ENCODE measurements at places on chromosomes 16 and 17. TPM values are rescaled to one million over a fixed set of nuclear protein-coding genes. Genes with fewer than 3 reads are reported as not detected.

GRCh38 chr17:80585890-80586845 lies 41.5 kb downstream of the RPTOR start:
- H3K4me3 ChIP-seq: peak overlapping the region; percentile 6
- peak overlapping the region; percentile 78 for H3K27ac ChIP-seq
- no peak for DNase-seq
- H3K27me3 ChIP-seq: no peaks in the 10 kb centered on the region
- peaks cover 18% of the 10 kb centered on the region for H3K4me1 ChIP-seq

- no peaks in the 10 kb centered on the region for H3K4me1 ChIP-seq
- H3K27me3 ChIP-seq: no peaks in the 10 kb centered on the region
- H3K4me3 ChIP-seq: no peak overlapping the region
Observed at GRCh38 chr16:51854401-51854951, 692.5 kb downstream of the TOX3 start.

DNA sequence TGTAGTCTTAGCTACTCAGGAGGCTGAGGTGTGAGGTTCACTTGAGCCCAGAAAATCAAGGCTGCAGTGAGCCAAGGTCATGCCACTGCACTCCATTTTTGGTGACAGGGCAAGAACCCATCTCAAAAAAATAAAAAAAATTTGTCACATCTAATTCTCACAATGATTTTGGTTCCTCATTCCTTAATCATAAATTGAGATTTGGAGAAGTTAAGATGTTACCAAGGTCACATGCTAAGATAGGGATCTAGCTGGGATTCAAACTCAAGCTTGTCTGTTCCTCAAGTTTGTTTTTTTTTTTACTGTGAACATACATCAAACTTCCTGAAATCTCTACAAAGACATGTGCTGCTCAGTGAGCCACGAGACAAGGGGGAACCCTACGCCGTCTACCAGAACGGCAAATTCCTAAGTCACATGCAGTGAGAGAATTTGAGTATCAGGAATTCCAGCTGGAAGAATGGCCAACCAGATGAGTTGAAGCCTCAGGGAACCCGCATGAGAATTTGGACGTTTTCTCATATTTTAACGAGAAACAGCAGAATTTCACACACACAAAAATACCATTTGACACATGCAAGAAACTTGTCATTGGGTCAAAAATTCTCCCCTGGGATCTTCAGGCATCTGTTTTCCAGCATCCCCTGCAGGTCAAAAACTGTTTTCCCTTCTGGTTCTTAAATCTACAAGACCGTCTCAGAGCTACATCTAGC lies 414.1 kb upstream of the GOT2 start:
- no peaks in the 10 kb centered on the region for H3K4me1 ChIP-seq
- no peaks in the 10 kb centered on the region for H3K27me3 ChIP-seq
- H3K4me3 ChIP-seq: no peak overlapping the region
- no peak overlapping the region for H3K27ac ChIP-seq
- H3K36me3 ChIP-seq: no peaks in the 10 kb centered on the region

DNA sequence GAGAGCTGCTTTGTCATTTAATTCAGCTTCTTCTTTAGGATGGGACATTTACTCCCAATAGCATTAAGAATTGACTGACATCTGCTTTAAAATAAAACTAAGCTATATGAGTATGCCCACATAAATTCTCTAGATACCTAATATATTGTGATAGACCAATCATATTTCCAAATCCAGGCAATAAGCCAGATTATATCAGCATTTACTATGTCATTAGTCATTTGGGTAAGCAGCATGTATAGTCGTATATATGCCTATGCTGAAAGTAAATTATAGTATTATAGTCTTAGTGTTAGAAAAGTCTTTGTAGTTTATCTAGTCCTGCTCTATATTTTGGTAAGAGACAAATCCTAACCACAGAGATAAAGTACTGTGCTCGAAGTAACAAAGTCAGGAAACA lies 958.1 kb downstream of the KCNJ2 start:
- H3K4me1 ChIP-seq: no peaks in the 10 kb centered on the region
- DNase-seq: no peak
- no peak overlapping the region for H3K27ac ChIP-seq
- no peaks in the 10 kb centered on the region for H3K27me3 ChIP-seq
- no peaks in the 10 kb centered on the region for H3K36me3 ChIP-seq

DNA sequence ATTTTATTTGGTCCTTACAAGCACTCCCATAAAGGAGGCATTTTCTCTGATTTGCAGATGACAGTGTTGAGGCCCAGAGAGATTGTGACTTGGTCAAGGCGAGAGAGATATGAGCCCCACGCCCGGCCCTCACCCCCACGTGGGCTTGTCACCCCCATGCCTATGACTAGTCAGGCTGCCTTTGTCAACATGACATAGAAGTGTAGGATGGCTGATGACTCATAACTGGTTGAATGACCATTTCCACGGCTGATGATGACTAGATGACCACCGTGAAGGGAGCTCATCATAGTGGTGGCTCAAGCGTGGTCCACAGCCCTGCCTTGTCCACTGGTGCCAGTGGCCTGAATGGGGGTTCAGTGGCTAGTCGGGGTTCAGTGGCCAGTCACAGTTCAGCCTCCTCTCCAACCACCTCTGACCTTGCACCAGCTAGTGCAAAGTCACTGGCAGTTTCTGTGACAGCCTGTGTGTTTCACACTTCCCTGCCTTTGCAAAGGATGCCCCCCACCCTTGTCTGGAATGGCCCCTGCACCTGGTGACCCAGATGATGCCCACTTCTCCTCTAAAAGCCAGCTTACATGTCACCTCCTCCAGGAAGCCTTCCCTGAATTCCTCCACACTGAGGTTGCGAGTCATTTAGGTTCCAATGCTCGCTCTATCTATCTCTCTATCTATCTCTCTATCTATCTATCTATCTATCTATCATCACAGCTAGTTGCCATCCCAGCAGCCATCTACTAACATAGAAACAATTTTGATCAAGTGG lies 3.8 kb upstream of the WSCD1 start:
- H3K4me1 ChIP-seq: no peaks in the 10 kb centered on the region
- peaks cover 15% of the 10 kb centered on the region for H3K27me3 ChIP-seq
- DNase-seq: no peak
- no peaks in the 10 kb centered on the region for H3K36me3 ChIP-seq

The CLEC3A gene
- not detected for polyA plus RNA-seq

The CHD3 gene
- polyA plus RNA-seq: 65.4 TPM

DNA sequence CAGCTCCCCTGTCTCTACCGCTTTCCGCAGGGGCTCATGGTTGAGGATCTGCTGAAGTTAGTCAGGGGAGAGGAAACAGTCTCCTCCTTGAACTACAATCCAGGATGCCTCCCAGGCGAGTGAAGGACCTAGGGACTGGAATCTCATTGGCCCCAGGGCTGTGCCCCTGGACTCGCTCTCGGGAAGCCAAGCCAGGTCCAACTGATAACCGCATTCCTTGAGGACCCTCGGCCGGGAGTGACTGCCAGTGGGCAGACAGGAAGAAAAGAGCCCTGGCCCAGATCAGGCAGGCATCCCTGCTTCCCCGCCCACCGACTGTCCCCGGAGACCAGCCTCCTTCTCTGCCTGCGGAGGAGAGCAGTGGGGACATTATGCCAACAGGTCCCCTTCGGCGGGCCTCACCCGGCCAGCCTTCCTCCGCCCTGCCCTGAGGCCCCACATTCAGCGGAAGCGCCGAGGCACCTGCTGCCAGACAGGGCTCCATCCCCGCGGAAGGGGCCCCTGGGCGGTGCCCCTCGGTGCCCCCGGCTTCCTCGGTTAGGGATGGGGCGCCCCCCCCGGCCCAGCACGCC lies 776 bp downstream of the LRRC75A start:
- H3K27me3 ChIP-seq: peaks cover 48% of the 10 kb centered on the region
- H3K36me3 ChIP-seq: no peaks in the 10 kb centered on the region
- DNase-seq: no peak
- peaks cover 4% of the 10 kb centered on the region for H3K4me1 ChIP-seq

GRCh38 chr17:8862213-8863056 lies 5.0 kb downstream of the PIK3R6 start:
- H3K27me3 ChIP-seq: no peaks in the 10 kb centered on the region
- no peak overlapping the region for H3K27ac ChIP-seq
- DNase-seq: no peak
- H3K4me3 ChIP-seq: no peak overlapping the region
- no peaks in the 10 kb centered on the region for H3K36me3 ChIP-seq
- H3K4me1 ChIP-seq: no peaks in the 10 kb centered on the region

- DNase-seq: no peak
- no peaks in the 10 kb centered on the region for H3K36me3 ChIP-seq
- no peak overlapping the region for H3K4me3 ChIP-seq
- no peak overlapping the region for H3K27ac ChIP-seq
- H3K4me1 ChIP-seq: peaks cover 17% of the 10 kb centered on the region
Observed at GRCh38 chr17:44004761-44005526, 522 bp downstream of the NAGS start.

The ALOX15B gene
- not detected for polyA plus RNA-seq

DNA sequence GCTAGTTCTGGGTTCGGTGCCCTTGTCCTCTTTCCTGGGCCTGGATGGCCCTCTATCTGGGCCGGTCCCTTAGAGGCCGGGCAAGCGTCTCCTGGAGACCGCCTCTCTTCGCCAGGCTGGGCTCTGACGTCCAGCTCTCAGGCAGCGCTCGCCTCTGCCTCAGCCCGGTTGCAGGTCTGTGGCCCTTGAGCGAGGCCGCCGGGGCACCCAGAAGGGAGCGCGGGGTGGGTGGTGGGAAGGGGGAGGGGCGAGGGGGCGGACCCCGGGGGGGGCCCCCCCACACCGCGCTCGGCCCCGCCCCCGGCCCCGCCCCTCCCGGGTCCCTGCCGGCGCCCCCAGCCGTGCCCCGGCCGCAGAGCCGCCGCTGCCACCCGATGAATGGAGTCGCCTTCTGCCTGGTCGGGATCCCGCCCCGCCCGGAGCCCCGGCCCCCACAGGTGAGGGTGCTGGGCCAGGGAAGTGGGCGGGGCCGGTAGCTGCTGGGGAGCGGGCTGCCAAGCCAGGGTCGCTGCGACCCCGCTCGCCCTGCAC lies at the start of gene ARHGAP23:
TSS of gene ARHGAP23 (plus strand) at position 353 of the 531 bp plus-strand sequence. CDS start at position 375, 22 bp downstream.
- no peaks in the 10 kb centered on the region for H3K27me3 ChIP-seq
- H3K27ac ChIP-seq: peak within 1 kb of the TSS; percentile 96
- peak; percentile 72 for DNase-seq
- H3K4me1 ChIP-seq: peaks cover 38% of the 10 kb centered on the region

GRCh38 chr17:41067281-41067680 lies 1.6 kb upstream of the KRTAP2-4 start:
- no peaks in the 10 kb centered on the region for H3K36me3 ChIP-seq
- peak; percentile 73 for DNase-seq
- no peaks in the 10 kb centered on the region for H3K27me3 ChIP-seq
- peaks cover 5% of the 10 kb centered on the region for H3K4me1 ChIP-seq

The TEKT5 gene
- 0.26 TPM for polyA plus RNA-seq

The TEDC2 gene
- 7.3 TPM for polyA plus RNA-seq

GRCh38 chr17:3929181-3929580 lies 12.9 kb upstream of the P2RX1 start:
- no peak for DNase-seq
- H3K27ac ChIP-seq: no peak overlapping the region
- no peak overlapping the region for H3K4me3 ChIP-seq
- H3K4me1 ChIP-seq: peaks cover 3% of the 10 kb centered on the region
- H3K36me3 ChIP-seq: no peaks in the 10 kb centered on the region

The NME4 gene
- 406 TPM for polyA plus RNA-seq

GRCh38 chr16:85412911-85413520 lies 200.1 kb upstream of the GSE1 start:
- H3K27ac ChIP-seq: no peak overlapping the region
- no peaks in the 10 kb centered on the region for H3K27me3 ChIP-seq
- H3K4me3 ChIP-seq: no peak overlapping the region
- 0 out of 2 replicates have a peak, but pooled peaks cover 1% of the 10 kb centered on the region for H3K36me3 ChIP-seq
- no peak for DNase-seq
- no peaks in the 10 kb centered on the region for H3K4me1 ChIP-seq

DNA sequence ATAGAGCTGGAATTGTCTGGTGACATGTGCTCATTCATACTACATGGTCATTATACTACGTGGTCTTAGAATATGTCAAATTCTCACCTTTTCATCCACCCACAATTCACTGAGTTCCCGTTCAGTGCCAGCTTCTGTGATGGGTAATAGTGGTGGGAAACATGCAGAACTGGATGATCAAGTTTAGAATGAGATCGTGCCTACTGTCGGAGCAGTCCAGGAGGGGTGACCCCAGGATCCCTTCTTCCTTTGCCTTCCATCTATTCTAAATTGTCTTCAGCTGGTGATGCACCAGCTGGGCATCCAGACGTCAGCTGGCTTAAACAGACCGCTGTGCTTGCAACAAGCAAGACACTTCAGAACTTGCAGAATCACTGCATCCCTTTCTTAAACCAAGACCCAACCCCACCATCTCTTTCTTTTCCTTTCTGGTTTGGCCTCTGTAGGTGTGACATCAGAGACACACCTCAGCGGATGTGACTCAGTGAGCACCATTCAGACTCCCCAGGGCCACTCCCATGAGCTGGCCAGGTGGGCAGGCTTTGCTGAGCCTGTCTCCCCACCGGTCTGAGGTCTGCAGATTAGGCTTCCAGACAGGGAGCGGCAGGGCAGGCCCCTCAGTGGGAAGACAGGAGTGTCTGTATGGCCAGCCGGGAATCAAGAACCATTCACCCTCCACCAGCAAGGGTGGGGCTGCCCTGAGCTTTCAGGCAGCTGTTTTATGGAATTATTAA lies 18.1 kb downstream of the C17orf100 start:
- DNase-seq: no peak
- H3K27me3 ChIP-seq: peaks cover 21% of the 10 kb centered on the region
- no peak overlapping the region for H3K27ac ChIP-seq
- no peaks in the 10 kb centered on the region for H3K36me3 ChIP-seq
- H3K4me3 ChIP-seq: no peak overlapping the region

- no peaks in the 10 kb centered on the region for H3K27me3 ChIP-seq
- peak; percentile 88 for DNase-seq
- H3K36me3 ChIP-seq: peaks cover 38% of the 10 kb centered on the region
- H3K4me1 ChIP-seq: peaks cover 17% of the 10 kb centered on the region
- peak overlapping the region; percentile 52 for H3K27ac ChIP-seq
Observed at GRCh38 chr16:19696328-19696727, 21.7 kb downstream of the KNOP1 start.

DNA sequence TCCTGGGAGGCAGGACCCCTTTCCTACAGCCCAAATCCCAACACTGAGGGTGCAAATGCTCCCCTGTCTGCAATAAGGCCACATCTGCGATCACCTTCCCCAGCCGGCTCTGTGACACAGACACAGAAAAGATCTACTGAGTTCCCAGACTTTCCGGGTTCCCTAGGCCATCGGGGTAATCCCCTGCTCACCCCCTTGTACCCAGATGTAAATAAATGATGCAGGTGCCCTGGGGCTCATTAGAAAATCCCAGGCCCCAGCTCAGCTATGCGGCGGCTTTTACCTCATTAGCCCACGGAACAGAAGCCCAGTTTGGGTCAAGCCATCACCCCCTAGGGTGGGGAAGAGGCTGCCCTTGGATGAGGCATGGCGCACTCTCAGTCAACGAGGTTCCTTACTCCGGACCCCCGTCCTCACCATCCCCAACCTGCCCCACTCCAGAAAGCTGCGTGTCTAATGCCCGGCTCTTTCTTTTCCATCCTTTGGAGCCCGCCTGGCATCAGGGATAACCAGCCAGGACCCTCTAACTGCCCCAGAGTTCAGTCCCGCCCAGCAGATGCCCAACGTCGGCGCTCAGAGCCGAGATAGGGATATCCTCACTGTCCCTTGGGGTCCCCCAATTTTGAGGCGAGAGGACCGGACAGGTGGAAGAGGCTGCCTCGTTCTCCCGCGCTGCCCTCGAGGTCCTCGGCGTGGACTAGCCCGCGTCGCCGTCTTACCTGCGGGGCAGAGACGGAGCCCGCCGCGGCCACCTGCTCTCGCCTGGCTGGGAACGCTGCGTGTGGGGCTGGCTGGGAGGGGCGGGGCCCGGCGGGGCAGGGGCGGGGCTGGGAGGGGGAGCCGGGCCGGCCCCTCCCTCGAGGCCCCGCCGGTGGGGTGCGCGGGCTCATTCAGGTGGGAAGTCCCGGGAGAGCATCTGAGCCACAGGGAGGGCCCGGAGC lies at the start of gene ZNF385C:
TSS of gene ZNF385C (minus strand) at position 783 of the 941 bp plus-strand sequence. CDS start 35,417 bp downstream, outside the sequence.
- no peak within 1 kb of the TSS for H3K27ac ChIP-seq
- peaks cover 62% of the 10 kb centered on the region for H3K27me3 ChIP-seq
- no peak within 1 kb of the TSS for H3K4me3 ChIP-seq
- H3K36me3 ChIP-seq: no peaks in the 10 kb centered on the region
- no peak for DNase-seq
